Esophagus muscularis mucosa (tissue), 4 donors: ENCODE measurements at places on chromosomes 7 and 10.

DNA sequence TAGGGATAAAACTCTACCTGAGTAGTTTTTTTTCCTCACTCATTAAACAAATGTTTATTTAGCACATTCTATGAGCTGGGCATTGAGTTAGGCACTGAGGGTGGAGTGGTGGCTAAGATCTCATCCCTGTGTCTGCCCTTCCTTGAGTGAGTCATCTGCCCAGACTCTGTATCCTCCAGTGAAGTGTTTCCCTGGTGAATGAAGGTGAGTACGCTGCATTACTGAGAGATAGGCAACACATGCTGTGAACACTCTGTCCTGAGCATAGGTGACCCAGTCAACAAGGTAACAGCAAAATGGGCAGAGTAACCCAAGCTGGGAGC is 5.8 kb downstream of the PITX3 start:
- no peak overlapping the region for H3K4me3 ChIP-seq
- no peaks in the 10 kb centered on the region for H3K36me3 ChIP-seq
- no peak for DNase-seq
- peaks cover 5% of the 10 kb centered on the region for H3K27me3 ChIP-seq
- H3K27ac ChIP-seq = no peak overlapping the region
- peaks cover 16% of the 10 kb centered on the region for H3K4me1 ChIP-seq

DNA sequence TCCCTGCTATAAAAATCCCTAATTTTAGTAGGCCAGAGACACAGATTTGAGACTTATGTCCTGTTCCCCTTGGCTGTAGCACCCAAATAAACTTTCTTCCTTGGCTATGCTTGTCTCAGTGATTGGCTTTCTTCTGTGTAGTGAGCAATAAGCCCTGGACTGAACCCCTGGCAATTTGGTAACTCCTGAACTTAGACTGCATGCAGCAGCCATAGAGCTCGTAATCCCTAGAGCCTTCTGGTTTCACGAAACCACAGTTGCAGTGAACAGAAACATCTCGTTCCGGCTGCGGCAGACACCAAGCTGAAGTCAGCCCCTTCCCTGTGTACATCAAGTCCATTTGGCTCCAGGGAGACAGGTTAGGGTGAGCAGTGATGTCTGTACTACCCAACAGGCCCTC is 172.2 kb downstream of the LYZL1 start:
- H3K4me1 ChIP-seq = no peaks in the 10 kb centered on the region
- no peak overlapping the region for H3K27ac ChIP-seq
- peaks cover 99% of the 10 kb centered on the region for H3K36me3 ChIP-seq

DNA sequence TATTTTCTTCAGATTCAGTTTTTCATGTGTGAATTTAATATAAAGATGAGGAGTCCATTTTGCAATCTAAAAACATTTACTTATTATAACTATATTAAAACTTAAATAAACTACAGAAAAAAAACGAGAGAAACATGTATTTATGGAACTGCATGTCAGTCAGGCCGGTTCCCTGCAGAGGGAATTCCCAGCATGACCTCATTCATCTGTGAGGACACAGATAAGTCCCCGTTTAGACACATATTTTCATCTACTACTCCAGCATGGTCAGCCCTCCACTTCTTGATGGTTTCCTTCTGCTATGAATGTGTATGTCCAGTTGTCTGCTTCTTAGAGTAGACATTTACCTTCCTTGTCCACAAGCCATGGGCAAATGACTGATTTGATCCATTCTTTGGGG is 339.1 kb downstream of the SEMA3D start:
- H3K4me1 ChIP-seq = no peaks in the 10 kb centered on the region
- no peak for DNase-seq
- H3K27me3 ChIP-seq = no peaks in the 10 kb centered on the region
- H3K36me3 ChIP-seq = no peaks in the 10 kb centered on the region
- H3K4me3 ChIP-seq = no peak overlapping the region

DNA sequence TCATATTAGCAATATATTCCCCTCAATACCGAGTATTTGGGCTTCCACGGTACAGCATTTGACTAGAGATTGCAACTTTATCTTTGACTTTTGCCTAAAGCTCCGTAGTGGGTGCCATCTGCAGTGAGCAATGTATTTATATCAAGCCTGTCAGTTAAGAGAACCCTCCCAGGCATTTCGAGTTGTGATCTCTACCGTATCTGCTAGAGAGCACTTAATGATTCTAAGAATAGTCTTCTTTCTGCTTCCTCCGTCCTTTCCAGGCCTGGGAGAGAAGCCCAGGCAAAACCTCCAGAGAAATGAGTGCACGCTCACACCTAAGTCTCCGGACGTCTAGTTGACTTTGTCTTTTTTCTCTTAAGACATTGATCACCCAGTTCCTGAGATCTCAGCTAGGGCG is 210.6 kb downstream of the KLF6 start:
- H3K27ac ChIP-seq = no peak overlapping the region
- no peaks in the 10 kb centered on the region for H3K27me3 ChIP-seq

DNA sequence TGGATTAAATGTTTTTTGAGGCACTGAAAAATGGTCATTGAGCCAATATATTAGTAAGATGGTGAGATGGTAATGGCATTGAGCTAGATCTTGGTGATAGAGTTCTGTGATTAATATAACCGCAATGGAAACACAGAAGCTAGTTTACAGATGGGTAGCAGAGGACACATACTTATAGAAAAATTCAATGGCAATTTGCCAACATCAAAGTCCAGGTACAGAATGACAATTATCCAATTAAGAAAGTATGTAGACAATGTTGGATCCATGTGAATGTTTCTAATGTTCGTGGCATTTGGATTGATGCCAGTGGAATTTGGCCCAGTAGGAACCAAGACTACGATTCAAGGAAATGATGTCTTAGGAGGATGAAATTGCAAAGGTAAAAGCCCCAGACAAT is 187.8 kb downstream of the GNAT3 start:
- no peaks in the 10 kb centered on the region for H3K27me3 ChIP-seq
- no peak for DNase-seq
- H3K36me3 ChIP-seq = no peaks in the 10 kb centered on the region

- no peak overlapping the region for H3K4me3 ChIP-seq
- H3K27ac ChIP-seq = no peak overlapping the region
- no peaks in the 10 kb centered on the region for H3K27me3 ChIP-seq
- no peak for DNase-seq
- peaks cover 14% of the 10 kb centered on the region for H3K4me1 ChIP-seq
Measured at GRCh38 chr10:6408799-6409198, 171.3 kb downstream of the PRKCQ start.

DNA sequence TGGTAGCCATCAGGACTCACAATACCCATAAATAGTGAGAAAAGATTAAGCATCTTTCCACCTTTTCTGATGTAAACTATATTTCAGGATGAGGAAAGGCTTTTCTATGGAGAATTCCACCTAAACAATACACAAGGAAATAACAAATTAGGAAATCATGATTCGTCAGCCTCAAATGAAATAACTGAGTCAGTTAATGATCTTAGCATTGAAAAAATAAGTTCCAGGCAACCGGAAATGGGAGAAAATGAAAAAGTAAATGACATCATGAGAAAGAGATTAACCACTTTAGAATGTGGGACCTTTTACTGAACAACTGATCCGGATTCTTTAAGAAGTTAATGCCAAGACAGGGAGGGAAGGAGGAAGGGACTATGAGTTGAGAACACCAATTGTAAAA is 742.3 kb downstream of the TNS3 start:
- H3K27ac ChIP-seq = no peak overlapping the region
- H3K27me3 ChIP-seq = no peaks in the 10 kb centered on the region
- no peaks in the 10 kb centered on the region for H3K36me3 ChIP-seq
- H3K4me3 ChIP-seq = no peak overlapping the region
- H3K4me1 ChIP-seq = no peaks in the 10 kb centered on the region
- DNase-seq = no peak

DNA sequence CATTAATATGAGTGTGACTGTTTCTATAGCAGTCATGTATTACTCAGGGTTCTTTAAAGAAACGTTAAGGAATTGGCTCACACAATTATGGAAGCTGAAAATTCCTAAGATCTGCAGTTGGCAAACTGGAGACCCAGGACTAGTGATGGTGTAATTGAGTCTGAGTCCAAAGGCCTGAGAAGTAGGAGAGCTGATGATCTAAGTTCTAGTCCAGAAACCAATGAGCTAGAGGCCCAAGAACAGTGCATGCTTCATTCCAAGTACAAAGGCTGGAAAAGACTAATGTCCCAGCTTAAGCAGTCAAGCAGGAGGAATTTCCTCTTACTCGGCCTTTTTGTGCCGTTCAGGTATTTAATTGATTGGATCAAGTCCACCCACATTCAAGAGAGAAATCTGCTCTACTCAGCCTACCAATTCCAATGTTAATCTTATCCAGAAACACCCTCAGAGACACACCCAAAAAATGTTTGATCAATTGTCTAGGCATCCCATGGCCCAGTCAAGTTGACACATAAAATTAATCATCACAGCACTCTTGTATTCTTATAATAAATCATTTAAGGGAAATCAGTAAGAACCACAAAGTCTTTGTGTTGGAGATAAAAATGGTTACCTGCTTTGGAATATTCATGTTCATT is 312.1 kb downstream of the PRKG1 start:
- no peak overlapping the region for H3K27ac ChIP-seq
- no peak for DNase-seq
- H3K27me3 ChIP-seq = no peaks in the 10 kb centered on the region
- peaks cover 8% of the 10 kb centered on the region for H3K4me1 ChIP-seq
- H3K4me3 ChIP-seq = no peak overlapping the region

GRCh38 chr7:73817121-73817520 is 13.7 kb upstream of the CLDN4 start:
- no peak overlapping the region for H3K4me3 ChIP-seq
- no peaks in the 10 kb centered on the region for H3K27me3 ChIP-seq
- no peaks in the 10 kb centered on the region for H3K4me1 ChIP-seq
- no peaks in the 10 kb centered on the region for H3K36me3 ChIP-seq
- H3K27ac ChIP-seq = no peak overlapping the region

- no peak overlapping the region for H3K27ac ChIP-seq
- no peak overlapping the region for H3K4me3 ChIP-seq
- no peak for DNase-seq
- H3K27me3 ChIP-seq = no peaks in the 10 kb centered on the region
- no peaks in the 10 kb centered on the region for H3K36me3 ChIP-seq
Measured at GRCh38 chr7:37817996-37818720, 30.2 kb upstream of the NME8 start.

GRCh38 chr10:66746246-66746645 is 179.6 kb upstream of the LRRTM3 start:
- H3K4me3 ChIP-seq = no peak overlapping the region
- no peak overlapping the region for H3K27ac ChIP-seq
- no peaks in the 10 kb centered on the region for H3K36me3 ChIP-seq
- no peak for DNase-seq
- no peaks in the 10 kb centered on the region for H3K4me1 ChIP-seq
- H3K27me3 ChIP-seq = no peaks in the 10 kb centered on the region

- no peak for DNase-seq
- no peaks in the 10 kb centered on the region for H3K27me3 ChIP-seq
- no peak overlapping the region for H3K27ac ChIP-seq
- no peaks in the 10 kb centered on the region for H3K36me3 ChIP-seq
- H3K4me1 ChIP-seq = no peaks in the 10 kb centered on the region
Measured at GRCh38 chr7:106205621-106206222, 79.1 kb downstream of the NAMPT start.

- H3K27ac ChIP-seq = no peak overlapping the region
- H3K4me1 ChIP-seq = no peaks in the 10 kb centered on the region
- no peak overlapping the region for H3K4me3 ChIP-seq
Measured at GRCh38 chr10:49552277-49552676, 13.4 kb upstream of the ERCC6 start.

- H3K4me3 ChIP-seq = no peak overlapping the region
- H3K4me1 ChIP-seq = no peaks in the 10 kb centered on the region
- DNase-seq = no peak
- no peaks in the 10 kb centered on the region for H3K36me3 ChIP-seq
- no peak overlapping the region for H3K27ac ChIP-seq
- no peaks in the 10 kb centered on the region for H3K27me3 ChIP-seq
Measured at GRCh38 chr7:96349572-96349971, 27.7 kb upstream of the SLC25A13 start.

- H3K4me3 ChIP-seq = no peak overlapping the region
- DNase-seq = peak; percentile 64
- no peaks in the 10 kb centered on the region for H3K4me1 ChIP-seq
- H3K36me3 ChIP-seq = no peaks in the 10 kb centered on the region
Measured at GRCh38 chr7:142529591-142529990, 219.7 kb upstream of the PRSS1 start.

DNA sequence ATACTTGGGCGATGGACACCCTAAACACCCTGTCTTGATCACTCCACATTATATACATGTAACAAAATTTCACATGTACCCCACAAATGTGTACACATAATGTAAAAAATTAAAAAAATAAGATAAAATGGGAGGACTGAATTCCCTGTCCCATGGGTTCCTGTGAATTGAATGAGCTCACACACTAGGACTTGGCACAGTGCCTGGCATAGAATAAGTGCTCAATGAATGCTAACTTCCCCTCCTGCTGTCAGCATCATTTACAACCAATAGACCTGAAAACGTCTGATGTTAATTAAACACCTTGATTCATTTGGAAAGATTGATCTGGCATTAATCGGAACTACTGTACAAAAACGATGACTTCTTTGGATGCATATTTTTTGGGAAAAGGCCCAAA is 117.3 kb upstream of the ZNF438 start:
- H3K27me3 ChIP-seq = no peaks in the 10 kb centered on the region
- no peak for DNase-seq
- no peak overlapping the region for H3K27ac ChIP-seq
- no peaks in the 10 kb centered on the region for H3K36me3 ChIP-seq
